ENCODE measurements at places on chromosomes 12 and 14.

GRCh38 chr14:79924551-79924950, 286.8 kb downstream of the DIO2 start:
- no peak for DNase-seq

- DNase-seq, result no peak
These were observed 183.9 kb downstream of the ALG10 start for GRCh38 chr12:34206061-34206785.

DNA sequence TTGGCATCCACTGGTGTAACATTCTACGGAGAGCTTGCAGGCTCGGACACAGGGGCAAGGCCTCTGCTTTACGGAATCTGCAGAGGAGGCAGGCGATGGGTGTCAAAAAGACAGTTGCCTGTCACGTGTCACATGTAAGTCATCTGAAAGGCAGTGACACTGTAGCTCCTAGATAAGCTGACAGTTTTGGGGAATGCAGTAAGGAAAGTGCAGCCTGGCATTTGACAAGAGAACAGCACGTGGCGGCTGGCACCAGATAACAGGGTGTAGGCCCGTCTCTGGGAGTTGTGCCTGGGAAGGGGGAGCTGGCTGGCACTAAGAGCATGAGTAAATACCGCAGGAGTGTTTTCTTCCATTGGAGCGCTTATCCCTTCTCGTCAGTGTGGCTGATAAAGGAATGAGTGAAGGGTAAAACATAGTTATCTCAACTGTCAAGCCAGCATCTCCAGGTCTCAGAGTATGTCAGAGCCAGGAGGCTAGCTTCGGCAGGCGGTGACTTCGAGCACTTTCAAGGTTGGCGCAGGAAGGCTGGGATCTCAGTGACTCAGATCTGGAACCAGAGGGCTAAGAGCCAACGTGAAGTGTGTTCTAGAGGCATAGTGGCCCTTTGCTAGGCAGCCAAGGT, 26.1 kb downstream of the ADCK1 start:
- DNase-seq, result no peak

- no peak for DNase-seq
These were observed 330.6 kb upstream of the FBXO33 start for GRCh38 chr14:39762576-39763401.

- DNase-seq, result no peak
These were observed 200.4 kb downstream of the PTPRO start for GRCh38 chr12:15522574-15523187.

DNA sequence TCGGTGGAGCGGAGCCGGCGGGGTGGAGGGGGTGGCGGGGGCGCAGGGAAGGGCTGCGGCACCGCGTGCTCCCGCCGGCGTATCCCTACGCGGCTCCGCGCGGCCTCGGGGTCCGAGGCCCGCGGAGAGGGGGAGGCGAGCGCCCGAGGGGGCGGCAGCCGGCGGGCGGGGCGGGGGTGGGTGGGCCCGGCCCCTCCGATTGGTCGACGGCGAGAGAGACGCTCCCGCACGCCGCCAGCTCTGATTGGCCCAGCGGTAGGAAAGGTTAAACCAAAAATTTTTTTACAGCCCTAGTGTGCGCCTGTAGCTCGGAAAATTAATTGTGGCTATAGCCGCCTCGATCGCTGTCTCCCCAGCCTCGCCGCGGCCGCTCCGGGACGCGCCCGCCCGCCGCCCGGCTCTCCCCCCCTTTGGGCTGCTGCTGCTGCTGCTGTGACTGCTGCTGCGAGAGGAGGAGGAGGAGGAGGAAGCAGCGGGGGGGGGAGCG, at the start of gene FOXG1:
FOXG1 (plus strand) TSS at position 319 of the 487 bp plus-strand sequence. CDS start 493 bp downstream, outside the sequence.
- DNase-seq, result no peak

DNA sequence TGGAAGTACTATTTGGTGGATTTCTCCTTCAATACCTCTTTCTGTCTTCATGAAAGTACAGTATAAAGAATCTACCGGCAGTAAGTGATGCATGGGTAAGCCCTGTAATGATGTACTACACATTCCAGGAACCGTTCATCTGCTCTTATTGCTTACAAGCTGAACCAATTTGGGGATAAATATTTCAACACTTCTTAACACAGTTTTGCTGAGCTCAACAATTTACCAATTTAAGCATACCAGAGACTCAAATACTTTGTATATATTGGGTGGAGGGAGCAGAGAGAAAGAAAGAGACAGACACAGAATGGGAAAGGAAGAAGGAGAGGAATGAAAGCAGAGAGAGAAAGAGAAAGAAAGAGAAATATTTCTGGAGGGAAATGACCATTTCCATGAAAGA, 821.1 kb upstream of the FLRT2 start:
- DNase-seq, result no peak

GRCh38 chr12:112875608-112876007, 31.2 kb upstream of the OAS1 start:
- no peak for DNase-seq

GRCh38 chr12:26273811-26274210, 78.4 kb downstream of the SSPN start:
- no peak for DNase-seq

DNA sequence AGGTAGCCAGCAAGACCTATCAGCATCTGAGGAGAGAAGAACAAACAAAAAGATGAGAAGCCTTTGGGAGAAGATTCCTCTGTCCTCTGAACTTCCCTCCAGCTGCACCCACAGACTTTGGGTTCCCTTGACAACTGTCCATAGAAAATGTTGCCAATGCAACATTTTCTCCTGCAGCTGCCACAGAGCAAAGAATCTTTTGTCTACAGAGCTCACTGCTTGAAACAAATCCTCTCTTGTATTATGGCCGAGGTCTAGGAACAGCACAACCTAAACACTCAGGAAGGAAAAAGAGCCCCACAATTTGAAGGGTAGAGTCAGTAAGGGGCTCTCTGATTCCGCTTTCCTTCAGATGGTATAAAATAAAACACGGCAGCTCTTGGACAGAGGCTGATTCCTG, 14.3 kb downstream of the POMT2 start:
- DNase-seq, result no peak

DNA sequence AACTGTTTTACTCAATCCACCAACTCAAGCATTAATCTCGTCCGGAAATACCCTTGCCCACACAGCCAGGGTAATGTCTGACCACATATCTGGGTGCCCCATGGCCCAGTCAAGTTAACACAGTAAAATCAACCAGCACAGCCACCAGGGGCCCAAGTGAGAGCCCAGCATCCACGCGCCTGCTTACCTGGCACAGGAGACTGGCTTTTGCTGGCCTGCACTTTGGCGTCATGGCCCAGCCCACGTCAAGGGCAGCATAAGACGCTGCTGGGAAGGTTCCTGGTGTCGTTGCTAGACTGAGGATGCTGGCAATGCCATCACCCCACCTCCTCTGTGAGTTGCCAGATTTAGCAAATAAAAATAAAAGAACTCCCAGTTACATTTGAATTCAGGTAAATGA, 53.6 kb upstream of the BCL11B start:
- no peak for DNase-seq

DNA sequence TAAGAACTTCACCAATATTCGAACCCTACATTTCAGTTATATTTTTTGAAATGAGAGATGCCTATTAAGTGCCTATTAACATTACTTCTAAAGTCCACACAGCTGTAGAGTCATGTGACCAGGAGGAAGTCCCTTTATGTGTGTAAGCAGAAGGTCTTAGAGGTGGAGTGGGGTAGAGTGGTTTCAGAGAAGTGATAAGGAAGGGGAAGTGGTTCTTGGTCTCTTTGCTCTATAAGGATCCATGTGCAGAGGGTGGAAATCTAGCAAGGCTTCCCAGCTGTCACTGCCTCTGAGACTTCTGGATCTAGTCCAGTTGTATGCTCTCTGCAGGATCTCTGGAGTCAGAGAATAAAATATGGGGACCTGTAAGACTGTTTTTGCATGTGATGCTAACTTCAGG, 673.9 kb downstream of the FLRT2 start:
- no peak for DNase-seq

GRCh38 chr14:37138898-37139297, 33.5 kb downstream of the SLC25A21 start:
- DNase-seq, result no peak

GRCh38 chr14:38233218-38233617, 22.7 kb downstream of the CLEC14A start:
- DNase-seq, result no peak

DNA sequence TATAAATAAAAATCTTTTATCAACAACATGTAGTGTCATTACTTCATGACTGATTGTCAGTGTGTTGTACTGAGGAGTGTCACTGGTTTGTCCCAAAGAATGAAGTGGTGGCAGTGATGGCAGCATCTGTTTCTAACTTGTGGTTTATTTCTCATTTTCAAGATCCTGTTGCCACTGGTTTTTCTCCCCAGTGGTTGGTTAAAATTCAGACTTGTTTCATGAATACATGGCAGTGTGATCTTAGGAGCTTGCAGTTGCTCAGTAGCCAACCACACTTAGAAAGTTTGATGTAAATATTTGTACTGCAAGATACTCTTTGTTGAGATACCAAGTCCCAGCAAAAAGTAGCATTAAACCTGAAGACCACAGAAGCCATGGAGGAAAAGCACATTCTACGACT, 69.8 kb downstream of the PLEKHA5 start:
- no peak for DNase-seq

- DNase-seq, result no peak
These were observed 10.6 kb downstream of the TMED10 start for GRCh38 chr14:75165586-75166391.

- DNase-seq, result no peak
These were observed 71.6 kb downstream of the SPRING1 start for GRCh38 chr12:116666305-116666673.

GRCh38 chr12:95796225-95796981, 5.8 kb upstream of the NTN4 start:
- no peak for DNase-seq

DNA sequence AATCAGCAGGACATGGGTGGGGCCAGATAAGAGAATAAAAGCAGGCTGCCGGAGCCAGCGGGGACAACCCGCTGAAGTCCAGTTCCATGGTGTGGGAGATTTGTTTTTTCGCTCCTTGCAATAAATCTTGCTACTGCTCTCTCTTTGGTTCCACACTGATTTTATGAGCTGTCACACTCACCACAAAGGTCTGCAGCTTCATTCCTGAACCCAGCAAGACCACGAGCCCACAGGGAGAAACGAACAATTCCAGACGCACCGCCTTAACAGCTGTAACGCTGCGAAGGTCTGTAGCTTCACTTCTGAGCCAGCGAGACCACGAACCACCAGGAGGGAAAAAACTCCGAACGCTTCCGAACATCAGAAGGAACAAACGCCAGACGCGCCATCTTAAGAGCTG, 2.8 kb upstream of the CNIH1 start:
- no peak for DNase-seq

DNA sequence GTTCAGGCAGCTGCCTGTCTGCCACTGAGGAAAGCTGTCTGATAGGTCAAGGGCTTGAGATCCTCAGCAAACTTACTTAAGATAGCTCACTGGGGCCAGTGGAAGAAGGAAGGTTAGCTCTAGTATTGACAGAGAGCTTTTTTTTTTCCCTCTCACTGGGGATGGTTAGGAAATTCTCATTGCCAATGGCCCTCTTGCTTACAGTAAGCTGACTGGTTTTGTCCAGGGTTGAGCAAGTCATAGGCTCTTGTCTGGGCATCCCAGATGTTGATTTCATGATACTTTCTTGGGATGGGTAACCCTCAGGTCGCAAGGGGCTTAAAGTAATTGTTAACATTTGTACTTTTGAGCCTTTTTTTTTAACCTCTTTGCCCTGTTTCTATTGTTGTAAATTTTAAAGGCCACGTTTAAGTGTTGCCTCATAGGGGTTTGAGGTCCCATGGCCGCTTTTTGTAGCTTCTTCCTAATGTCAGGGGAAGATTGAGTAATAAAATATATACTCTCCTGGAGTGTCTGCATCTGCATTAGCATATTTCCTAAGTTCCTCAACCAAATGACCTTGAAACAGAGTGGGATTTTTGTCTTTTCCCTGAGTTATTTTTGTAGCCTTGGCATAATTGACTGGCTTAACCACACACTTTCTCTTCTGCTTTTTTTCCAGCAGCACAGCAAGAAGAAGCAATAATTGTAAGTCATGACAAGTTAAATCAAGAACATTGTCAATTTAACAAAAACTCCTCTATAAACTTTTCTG, 716.0 kb downstream of the LRFN5 start:
- no peak for DNase-seq

DNA sequence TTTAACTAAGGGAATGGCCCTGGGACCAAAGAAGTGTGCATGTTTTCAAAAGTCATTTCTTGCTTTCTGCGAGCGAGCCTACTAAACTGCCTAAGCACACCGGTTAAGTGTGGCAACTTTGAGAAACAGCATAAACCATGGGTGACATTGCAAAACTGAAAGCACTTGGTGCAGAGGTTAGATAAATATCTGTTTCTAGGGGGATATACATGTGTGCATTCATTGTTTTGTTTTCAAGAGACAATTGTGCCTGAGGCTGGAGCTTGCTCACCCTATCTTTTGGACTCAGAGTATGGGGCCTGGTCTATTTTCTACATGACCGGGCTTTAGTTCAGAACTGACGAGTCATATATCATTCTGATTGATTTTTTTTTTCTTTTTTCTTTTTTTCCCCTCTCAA, 923.4 kb downstream of the NRXN3 start:
- no peak for DNase-seq

- DNase-seq, result no peak
These were observed 30.6 kb downstream of the SLC16A7 start for GRCh38 chr12:59626382-59626781.

DNA sequence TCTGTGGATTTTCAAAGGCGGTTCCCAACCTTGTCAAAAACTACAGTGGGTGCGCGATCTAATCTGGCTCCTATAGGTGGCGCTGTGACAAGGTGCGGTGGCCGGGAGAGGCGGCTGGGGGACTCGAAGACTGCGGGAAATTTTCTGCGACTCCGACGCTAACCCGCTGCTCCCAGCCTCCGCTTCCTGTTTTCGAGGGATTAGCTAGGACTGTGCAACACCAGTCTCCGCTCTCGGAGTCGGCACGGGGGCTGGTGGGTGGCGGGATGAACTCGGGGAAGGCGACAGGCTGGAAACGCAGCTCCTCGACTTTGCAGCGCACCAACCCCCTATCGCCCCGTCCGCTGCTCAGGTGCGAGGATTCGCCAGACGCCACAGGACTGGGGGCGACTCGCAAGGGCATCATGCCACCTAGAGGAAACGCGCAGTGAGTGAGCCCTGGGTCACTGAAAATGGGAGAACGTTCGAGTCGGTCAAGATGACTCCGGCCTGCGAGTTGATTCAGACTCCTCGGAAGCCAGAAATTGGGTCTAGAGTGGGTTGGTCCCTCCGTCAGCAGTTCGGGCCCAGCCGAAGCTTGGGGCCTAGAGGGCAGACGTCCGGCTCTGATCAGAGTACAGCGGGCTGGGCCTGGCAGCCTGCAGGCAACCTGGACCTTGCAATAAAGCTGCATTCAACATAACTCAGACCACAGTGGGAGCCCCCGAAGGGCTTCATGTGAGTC, 5.5 kb upstream of the PAX9 start:
- no peak for DNase-seq

DNA sequence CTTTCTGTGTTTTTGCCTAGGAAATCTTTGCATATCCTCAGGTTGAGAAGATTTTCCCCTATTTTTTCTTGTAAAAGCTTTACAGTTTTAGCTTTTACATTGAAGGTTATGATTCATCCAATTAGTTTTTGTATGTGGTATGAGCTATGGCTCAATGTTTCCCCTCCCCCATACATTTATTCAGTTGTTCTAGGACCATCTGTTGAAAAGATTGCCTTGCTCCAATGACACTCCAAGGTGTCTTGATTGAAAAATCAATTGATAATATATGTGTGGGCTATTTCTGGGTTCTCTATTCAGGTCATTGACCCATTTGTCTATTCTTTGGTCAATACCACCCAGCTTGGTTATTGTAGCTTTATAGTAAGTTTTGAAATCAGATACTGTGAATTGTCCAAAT, 42.6 kb downstream of the LRTM2 start:
- no peak for DNase-seq
